ENCODE measurements at places on chromosomes 2 and 18.
A peak's percentile ranks its signal among the peaks of the same experiment; 100 is the strongest.

- DNase-seq = peak; percentile 95
Measured at GRCh38 chr2:20421988-20422370, 24.9 kb upstream of the RHOB start.

GRCh38 chr2:216084547-216084946, 2.8 kb downstream of the TMEM169 start:
- no peak for DNase-seq

DNA sequence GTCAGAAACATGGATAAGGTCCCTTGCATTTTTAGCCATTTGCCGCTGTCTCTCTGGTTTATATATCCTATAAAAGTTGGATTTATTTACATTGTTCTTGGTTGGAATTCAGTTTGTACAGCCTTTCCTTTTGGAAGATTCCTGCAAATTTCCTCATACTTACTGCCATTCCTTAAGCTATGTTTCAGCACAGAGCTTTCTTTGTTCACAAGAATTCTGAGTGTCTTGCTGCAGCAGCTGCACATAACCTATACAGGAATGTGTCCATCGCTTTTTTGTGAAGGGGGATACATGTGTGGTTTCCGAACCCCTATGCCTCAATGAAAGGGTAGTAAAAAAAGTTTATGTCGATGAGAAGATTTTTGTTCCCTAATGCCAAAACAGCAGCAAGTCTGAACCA, 48.3 kb upstream of the CCDC68 start:
- DNase-seq = no peak

- DNase-seq = peak; percentile 77
Measured at GRCh38 chr2:40244675-40245074, 207.2 kb downstream of the SLC8A1 start.

GRCh38 chr18:57251747-57252146, 100.6 kb upstream of the ST8SIA3 start:
- DNase-seq = no peak

DNA sequence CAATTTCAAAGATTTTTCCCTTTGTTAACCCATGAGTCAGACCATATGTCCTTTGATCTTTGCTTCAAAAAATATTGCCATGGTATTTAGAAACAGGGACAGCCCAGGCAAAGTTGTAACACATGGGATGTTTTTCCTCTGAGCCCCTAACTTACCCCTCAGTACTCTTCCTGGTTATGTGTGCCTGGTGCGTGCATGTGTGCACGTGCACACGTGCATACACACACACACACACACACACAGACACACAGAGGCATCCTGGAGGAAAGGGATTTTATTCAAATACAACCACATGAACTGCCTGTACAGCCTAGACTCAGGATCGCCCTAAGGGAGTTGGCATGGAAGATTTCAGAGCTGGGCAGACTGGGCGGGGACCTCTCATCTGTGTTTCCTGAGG, 5.1 kb downstream of the AFF3 start:
- DNase-seq = no peak

- DNase-seq = no peak
Measured at GRCh38 chr2:213496226-213496625, 212.0 kb downstream of the SPAG16 start.

DNA sequence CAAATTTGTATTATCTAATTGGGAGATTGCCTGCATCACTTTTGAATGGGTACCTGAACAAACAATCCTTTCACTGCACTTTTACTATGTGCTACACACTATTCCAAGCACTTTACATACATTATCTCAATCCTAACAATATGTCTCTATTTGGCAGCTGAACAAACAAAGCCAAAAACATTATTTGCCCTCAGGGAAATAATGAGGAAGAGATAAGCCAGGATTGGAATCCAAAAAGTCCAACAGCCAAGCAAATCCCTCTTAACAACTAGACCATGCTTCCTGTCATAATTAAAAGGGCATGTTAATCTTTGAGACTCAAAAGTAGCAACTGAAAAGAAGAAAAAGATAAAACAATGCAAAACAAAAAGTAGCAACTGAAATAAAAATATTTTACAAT, 32.1 kb downstream of the RPRD1A start:
- DNase-seq = peak; percentile 8

DNA sequence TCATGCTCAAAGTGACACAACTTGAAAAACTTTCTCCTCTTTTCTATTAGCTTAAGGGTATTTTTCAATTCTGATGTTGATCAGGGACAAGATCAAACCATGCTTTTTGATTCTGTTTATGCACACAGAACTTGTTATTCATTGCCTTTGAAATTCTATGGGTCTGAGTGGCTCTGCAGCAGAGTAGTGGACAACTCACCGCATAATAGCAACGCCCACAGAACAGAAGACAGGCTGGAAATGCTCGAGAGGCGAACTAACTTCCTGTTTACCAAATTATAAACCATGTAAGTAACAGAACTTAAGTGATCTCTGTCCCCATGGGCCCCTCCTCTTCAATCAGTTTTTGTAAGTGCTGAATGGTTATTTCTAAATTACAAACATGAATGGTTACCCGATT, 131.2 kb downstream of the CBLN2 start:
- no peak for DNase-seq

DNA sequence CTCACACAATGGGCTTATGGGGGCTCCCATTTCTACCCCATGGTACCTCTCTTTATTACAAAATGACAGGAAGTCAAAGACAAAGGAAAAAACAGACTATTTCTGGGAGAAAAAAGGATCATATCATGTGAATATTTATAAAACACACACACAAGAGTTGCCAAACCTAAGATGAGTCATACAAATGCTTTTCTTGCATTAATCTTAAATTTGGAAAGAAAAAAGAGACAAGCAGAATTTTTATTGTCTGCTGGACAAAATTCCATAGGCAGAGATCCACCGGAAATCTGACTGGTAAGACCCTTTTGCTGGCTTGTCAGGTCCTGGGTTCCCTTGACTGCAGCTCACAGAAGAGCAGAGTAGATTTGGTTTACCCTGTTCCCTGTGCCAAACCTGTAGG, 1732.3 kb upstream of the PIK3C3 start:
- peak; percentile 37 for DNase-seq

DNA sequence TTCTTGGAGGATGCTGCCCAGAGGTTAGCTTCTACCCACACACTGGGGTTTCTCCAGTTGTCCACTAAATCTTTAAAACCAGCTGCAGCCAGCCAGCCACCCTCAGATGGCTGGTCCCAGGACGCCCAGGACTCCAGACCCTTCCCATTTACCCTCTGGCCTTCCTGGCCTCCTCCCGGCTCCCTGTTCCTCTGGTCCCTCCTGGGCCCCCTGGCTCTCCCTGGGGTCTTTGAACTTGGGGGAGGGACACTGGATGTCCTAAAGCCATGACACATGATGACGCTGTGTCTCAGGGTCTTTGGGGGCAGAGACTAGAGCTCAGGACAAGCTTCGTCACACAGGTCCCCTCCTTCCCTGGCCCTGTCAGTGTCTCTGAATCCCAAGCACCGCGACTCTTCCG, 201.1 kb upstream of the HDAC4 start:
- no peak for DNase-seq

- peak; percentile 24 for DNase-seq
Measured at GRCh38 chr18:33404244-33404873, 36.2 kb downstream of the CCDC178 start.

- peak; percentile 68 for DNase-seq
Measured at GRCh38 chr18:49041435-49042245, 90.9 kb upstream of the SMAD7 start.

DNA sequence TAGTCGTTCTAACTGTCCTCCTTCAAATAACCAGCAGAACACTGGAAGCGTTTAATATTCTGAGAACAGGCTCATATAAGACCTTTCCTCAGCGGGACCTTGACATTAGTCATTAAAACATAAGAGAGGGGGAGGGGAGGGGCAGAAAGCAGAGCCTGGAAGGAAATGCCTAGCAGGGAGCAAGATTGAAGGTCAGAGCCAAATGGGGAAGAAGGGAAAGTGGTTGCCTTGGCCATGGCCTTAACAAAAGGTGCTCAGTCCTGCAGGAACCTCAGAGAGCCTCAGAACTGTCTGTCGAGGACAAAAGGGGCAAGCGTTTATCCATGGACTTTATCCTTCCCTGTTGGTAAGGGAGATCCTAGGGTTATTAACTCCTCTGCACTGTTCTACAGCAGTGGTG, 856 bp upstream of the PLA2R1 start:
- DNase-seq = peak; percentile 30

- peak; percentile 72 for DNase-seq
Measured at GRCh38 chr2:98926601-98927000, 9.4 kb downstream of the CRACDL start.

DNA sequence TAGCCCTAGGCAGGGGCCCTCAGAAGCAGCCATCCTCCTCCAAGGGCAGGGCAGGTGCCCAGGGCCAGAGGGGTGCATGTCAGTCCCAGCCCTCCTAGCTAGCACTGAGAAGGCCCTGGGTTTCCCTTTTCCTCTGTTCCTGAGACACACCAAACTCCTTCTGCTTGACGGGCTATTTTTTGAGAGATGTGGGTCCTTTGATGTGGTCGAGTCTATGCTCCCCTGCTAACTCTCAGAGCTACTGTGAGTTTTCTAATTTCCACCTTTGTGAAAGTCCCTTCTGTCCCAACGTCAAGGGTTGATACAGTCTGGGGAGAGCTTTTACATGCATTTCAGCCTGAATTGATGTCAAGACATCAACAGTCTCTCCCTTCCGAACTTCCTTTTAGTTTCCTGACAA, 51.4 kb downstream of the TRPM8 start:
- DNase-seq = no peak

DNA sequence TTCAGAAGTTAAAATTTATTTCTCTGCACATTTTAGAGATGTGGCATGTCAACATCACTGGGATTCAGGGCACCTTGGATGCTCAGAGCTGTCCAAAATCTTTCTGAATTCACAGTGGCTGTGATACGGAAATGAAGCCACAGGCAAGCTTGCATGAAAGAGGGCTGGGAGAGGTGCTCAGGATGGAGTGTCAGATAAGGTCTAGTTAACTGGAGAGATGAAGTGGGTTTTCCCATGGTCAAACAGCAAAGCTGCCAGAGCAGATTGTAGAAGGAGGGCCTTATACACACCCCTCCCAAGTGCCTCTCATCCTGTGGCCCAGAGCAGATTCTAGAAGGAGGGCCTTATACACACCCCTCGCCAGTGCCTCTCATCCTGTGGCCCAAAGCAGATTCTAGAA, 286.8 kb upstream of the PXDN start:
- no peak for DNase-seq

- no peak for DNase-seq
Measured at GRCh38 chr18:46469186-46469915, 187.7 kb downstream of the LOXHD1 start.

- DNase-seq = peak; percentile 60
Measured at GRCh38 chr2:196404276-196404675, 232.9 kb upstream of the STK17B start.

All from GM23248 (cell line).